Progenitor cell of endocrine pancreas (in vitro differentiated cells): ENCODE measurements at places on chromosomes 13 and 19.

GRCh38 chr19:46181388-46181779 is 33.3 kb downstream of the IGFL2 start:
- DNase-seq: no peak

DNA sequence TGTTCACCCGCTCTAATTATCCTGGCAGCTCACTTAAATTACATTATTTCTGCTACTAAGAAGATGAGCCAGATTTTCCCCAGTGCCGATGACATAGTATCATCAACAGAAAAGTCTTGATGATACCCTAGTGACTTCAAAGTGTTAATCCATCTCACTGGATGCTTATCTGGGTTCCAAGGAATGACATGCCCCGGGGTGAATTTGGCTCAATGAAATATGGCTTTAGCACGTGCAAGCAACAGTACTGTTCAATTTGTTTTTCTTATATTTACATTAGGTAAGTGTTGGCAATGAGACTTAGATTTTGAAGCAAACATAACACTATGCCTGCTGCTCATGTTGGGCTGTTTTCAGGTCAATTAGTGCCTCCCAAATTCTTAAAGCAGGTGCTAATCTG is 548.2 kb upstream of the SLITRK1 start:
- DNase-seq: no peak

DNA sequence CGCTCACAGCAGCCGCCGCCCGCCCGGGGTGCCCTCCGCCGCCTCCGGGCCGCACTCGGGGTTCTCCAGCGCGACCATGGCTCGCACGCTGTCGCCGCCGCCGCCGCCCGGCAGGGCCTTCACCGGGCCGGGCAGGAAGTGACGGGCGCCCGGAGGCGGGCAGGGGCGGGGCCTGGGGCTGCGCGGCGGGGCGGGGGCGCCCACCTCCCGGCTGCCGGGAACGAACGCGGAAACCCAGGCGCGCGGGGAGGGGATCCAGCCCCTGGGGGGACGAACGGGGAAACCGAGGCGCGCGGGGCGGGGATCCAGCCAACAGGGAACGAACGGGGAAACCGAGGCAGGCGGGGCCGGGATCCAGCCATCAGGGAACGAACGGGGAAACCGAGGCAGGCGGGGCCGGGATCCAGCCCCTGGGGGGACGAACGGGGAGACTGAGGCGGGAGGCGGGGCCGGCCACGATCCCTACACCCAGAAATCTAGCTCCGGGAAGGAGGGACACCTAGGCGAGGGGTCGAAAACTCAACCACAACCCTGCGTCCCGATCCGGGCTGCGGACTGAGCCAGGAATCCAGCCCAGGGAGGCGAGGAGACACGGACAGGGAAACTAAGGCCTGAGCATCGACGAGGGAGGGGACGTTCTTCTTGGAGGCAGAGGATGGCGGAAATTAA is at the start of gene R3HDM4:
Gene R3HDM4, minus strand, starts transcription at position 140 of the 669 bp plus-strand sequence. Its CDS starts 62 bp downstream, at position 78.
- DNase-seq: peak; percentile 62

DNA sequence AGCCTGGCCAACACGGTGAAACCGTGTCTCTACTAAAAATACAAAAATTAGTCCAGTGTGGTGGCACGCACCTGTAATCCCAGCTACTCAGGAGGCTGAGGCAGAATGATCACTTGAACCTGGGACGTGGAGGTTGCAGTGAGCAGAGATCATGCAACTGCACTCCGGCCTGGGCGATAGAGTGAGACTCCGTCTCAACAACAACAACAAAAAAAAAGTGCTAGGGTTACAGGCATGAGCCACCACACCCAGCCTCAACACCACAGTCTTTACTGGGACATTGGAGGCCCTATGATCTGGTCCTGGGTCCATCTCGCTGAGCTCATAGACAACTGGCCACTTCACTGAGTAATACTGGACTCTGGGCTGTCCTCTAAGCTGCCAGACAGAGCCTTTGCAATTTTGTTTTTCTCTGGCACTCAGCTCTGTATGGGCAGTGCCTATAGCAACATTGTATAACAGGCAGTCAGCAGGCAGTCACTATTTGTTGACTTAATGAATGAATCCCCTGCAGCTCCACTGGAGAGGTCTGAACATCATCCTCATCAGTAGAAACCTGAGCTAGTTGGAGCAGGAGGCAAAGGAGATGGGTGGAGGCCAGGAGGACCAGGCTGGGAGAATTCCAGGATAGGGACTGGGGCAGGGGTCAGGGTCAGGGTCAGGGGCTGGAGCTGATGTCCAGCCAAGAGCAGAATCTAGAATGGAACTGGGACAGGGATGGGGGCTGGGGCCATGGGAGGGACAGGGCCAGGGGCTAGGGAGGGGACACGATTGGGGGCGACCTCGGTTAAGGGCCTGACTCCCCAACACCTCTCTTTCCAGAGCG is 8.1 kb downstream of the BLOC1S3 start:
- no peak for DNase-seq

GRCh38 chr19:45528149-45528743 is 21.0 kb downstream of the VASP start:
- DNase-seq: peak; percentile 28

GRCh38 chr13:69461397-69461796 is 646.2 kb upstream of the ATXN8OS start:
- DNase-seq: no peak

GRCh38 chr13:27915301-27916207 is 4.2 kb upstream of the PDX1 start:
- DNase-seq: no peak

GRCh38 chr13:49371943-49372613 is 71.8 kb downstream of the CAB39L start:
- DNase-seq: no peak

- DNase-seq: no peak
Observed at GRCh38 chr19:6970021-6970420, 51.2 kb downstream of the MBD3L2B start.

GRCh38 chr13:97275776-97276501 is 53.8 kb downstream of the MBNL2 start:
- no peak for DNase-seq

GRCh38 chr13:56907766-56908165 is 233.0 kb upstream of the PRR20A start:
- DNase-seq: no peak

DNA sequence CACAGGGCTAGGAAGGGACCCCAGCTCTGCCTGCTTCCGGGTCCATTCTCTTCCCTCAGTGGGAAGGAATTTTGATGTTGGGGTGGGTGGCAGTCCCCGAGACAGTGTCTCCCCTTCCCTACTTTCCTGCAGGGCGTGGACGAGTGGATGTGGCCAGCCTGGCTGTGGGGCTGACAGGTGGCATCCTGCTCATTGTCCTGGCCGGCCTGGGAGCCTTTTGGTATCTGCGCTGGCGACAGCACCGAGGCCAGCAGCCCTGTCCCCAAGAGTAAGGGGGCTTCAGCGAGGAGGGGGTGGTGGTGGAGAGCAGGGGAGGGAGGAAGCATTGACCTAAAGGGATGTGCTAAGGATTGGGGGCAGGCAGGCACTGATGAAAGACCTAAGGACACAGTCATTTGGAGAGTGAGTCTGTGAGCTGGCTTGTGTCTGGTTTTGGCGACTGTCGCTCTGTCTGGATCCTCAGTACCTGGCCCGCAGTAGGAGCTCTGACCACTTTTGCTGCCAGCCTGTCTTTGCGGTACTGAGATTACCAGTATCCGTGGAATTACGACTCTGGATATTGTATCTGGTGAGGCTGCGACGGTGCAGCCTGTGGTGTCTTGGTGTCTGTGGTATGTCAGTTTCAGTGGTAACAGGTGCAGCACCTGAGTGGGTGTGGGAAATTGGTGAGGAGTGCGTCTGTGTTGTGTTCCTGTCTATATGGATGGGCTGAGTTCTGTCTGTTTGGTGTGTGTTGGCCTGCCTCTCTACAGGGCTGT is 2.4 kb upstream of the PRR12 start:
- DNase-seq: no peak

DNA sequence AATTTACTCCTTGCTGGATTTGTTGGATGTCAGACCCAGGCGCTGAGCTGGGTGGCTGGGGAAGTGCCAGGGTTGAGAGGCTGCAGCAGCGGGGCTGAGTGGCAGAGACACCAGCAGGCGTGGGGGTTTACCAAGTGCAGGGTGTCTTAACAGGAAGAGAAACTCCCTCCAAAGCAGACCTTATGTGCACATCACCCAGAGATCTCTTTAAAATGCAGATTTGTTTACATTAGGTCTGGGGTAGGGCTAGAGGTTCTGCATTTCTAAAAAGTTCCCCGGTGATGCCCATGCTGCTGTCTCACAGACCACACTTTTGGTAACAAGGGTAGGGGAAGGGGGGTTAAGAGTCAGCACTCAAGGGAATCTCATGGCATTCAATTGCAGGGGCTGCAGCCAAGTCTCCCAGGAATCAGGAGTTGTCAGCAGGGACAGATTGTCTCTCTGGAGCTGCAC is 80.7 kb upstream of the OLFM4 start:
- no peak for DNase-seq

DNA sequence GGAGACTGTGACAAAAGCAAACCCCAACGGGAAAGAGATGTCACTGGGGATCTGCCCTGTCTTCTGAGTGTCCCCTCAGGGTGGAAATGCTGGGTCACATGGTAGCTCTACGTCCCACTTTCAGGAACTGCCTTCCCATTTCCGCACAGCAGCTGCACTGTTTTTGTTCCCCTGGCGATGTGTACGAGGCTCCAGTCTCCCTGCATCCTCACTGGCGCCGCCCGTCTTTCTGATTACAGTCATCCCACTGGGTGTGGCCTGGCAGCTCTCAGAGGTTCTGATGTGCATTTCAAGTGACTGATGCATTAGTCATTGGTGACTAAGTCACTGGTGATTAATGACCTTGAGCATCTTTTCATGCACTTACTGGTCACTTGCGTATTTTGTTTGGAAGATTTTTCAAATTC is 21.2 kb downstream of the PCID2 start:
- no peak for DNase-seq

DNA sequence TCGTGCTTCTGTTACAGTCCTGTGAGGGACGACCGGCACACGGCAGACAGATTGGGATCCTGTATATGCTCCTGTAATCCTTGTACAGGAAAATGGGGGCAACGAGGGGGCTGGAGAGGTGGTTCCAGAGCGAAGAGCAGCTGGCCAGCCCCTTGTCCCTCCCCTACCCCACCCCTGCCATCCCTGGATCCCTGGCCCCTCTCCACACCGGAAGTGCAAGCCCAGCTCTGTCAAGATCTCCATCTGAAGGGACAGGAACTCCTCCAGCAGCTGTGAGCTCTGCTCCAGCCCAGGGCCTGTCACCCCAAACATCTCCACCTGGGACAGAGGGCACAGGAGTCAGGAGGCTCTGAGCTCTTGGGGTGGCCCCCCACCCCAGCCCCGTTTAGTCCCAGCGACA is 5.5 kb upstream of the CCER2 start:
- no peak for DNase-seq

- no peak for DNase-seq
Observed at GRCh38 chr13:93775507-93776108, 549.0 kb downstream of the GPC6 start.

GRCh38 chr19:13790354-13790753 is 4.9 kb upstream of the ZSWIM4 start:
- DNase-seq: no peak

- no peak for DNase-seq
Observed at GRCh38 chr19:7994114-7994513, 11.3 kb downstream of the ELAVL1 start.
